ENCODE measurements at places on chromosomes 4 and X.
A peak's percentile ranks its signal among the peaks of the same experiment; 100 is the strongest.

DNA sequence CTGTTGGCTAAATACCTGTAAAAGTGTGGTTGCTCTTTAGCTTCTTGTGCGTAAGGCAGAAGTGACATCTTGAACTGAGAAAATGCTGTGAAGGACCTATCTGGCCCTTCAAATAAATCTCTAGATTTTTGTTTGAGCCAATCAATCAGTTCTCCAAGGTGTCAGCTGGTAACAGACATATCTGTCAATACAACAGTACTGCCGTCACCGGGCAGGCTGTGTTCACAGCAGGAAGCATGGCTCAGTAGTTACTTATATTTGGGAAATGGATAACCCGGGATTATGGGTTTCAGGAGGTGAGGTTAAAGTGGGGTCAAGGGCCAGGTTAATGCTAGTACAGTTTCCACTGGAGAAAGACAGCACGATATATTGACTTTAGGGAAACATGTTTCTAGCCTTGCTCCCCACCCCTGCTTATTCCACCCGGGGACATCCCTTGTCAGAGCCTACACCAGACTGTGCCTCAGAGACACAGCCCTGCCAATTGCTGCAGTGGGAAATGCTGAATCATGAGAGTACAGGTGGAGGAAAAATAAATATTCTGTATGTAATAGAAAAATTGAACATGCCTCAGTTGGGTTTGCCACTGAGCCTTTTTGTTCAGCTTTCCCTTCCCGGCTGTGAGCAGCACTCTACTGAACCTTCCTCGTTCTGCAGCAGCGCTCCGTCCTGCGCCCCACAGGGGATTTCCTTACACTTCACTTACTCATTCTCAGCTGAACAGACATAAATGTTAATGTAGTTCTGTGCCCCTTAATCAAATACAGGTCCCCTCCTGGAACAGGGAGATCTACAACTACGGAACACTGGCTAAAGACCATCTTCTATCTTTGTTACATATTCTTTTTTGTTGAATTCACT lies 121.1 kb downstream of the MGST2 start:
- DNase-seq = no peak

GRCh38 chr4:73872316-73873108 lies 3.3 kb downstream of the CXCL1 start:
- no peak for DNase-seq

DNA sequence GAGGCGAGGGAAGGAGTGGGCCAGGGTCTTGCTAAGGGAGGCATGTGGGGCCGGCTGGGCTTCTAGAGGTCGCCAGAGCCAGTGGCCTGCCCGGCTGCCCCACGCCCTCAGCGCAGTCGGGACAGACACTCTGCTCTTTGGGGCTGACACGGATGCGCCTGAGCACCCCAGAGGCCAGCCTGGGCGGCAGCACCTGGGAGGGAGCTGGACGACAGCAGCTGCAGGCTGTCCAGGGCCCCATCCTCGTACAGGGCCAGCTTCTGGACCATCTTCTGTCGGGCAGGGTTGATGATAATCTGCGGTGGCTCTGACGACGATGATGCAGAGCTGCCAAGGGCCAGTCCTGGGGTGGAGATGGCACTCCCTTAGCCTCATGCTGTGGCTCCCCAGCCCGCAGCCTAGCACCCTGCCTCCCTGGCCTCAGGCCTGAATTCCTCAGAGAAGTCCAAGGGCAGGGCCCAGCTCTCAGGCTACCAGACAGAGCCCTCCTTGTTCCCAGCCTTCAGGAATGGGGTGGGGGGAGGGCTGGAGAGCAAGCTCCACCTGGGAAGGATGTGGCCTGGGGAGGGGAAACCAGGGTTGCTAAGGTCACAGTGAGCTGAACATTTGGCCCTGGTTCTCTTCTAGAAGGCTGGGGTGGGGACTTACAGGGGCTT lies 7.2 kb downstream of the IRAK1 start:
- DNase-seq = no peak

GRCh38 chr4:139200102-139200501 lies 23.1 kb upstream of the ELF2 start:
- no peak for DNase-seq

DNA sequence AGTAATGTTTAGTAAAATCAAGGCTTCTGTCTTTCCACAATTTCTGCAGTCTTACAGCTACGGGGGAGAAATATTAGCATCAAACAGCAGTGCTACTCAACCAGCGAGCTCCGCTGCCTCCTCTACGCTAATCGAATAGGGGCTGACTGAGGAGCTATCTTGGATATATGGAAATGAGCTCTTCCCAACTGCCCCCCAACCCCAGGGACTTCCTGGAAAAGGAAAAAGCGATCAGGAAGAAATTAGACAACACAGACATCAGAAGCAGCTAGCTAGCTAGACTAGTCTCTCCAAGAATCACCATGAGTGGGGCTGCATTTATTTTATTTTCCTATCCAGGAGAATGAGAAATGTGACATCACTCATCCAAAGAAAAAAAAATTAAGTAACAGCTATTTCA lies 7.6 kb downstream of the NKX6-1 start:
- no peak for DNase-seq

GRCh38 chrX:129798888-129799287 lies 19.1 kb downstream of the SASH3 start:
- no peak for DNase-seq

GRCh38 chr4:183241721-183242151 lies 78.3 kb downstream of the CLDN22 start:
- no peak for DNase-seq

DNA sequence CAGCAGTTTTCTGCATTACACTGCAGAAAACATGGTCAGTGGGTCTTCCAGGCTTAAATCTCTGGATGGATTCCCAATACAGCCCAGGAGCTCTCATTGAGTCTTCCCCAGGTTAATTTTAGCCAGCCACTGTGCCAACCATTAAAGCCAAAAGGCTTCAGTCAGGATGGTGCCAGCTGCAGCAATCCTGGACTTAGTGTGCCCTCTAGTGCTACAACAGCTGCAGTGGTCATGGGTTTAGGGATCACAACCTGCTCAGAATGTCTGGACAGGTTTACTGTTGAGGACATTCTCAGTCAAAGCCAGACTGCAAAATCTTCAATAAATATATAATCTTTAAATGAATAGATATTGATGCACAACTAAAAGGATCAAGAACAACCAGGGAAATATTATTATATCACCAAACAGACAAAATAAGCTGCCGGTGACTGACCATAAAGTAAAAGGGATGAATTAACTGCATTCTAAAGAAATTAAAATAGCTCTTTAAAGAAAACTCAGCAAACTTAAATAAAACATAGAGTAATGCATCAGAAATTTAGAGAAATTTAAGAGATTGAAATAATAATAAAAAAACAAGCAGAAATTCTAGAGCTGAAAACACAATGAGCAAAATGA lies 639.9 kb downstream of the SPOCK3 start:
- DNase-seq = no peak

GRCh38 chrX:71617742-71618141 lies 569 bp downstream of the CXCR3 start:
- DNase-seq = no peak

- DNase-seq = no peak
These were observed 29.9 kb upstream of the UBE2NL start for GRCh38 chrX:143854006-143854405.

DNA sequence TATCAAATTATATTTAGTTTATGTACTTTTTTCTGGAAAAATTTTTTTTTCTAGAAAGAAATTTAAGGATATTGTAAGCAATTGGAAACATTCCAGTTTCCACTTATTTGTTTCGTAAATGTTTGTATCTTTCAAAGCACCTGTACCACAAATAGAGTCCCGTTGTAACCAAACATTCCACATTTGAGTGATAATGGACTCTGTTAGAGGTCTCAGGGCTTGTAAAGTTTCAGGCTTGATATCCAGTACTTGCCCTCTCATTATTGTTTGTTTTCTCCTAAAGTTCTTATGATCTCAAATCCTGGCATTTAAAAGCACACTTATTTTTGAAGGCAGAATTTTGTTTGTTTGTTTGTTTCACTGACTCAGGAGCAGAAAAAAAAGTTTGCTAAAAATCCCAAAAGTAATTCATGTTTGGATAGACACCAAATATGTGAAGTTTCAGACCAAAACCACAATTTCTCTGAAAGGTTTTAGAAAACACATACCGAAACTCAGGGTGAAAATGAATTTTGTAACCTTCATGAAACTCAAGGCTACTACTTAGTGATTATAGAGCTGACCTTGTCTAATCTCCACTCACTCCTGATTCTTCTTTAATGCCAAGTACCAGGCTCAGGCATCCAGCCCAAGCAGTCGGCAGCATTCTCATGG lies 5.7 kb upstream of the TMEM192 start:
- DNase-seq = no peak

- no peak for DNase-seq
These were observed 6.1 kb downstream of the HOPX start for GRCh38 chr4:56674984-56675383.

GRCh38 chr4:183403486-183403885 lies 41.0 kb upstream of the CDKN2AIP start:
- no peak for DNase-seq

DNA sequence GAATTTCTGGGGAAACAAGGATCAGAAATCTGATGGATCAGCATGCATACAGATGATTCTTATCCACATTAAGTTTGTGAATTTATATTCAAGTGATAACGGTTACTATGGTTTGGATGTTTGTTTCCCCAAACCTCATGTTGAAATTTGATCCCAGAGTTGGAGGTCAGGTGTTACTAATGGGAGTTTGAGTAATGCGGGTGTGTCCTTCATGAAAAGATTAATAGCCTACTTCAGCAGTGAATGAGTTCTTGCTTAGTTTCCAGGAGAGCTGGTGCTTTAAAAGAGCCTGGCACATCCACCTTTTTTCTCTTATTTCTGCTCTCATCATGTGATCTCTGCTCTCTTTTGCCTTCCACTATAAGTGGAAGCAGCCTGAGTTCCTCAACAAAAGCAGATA lies 712.4 kb downstream of the IL1RAPL1 start:
- no peak for DNase-seq

DNA sequence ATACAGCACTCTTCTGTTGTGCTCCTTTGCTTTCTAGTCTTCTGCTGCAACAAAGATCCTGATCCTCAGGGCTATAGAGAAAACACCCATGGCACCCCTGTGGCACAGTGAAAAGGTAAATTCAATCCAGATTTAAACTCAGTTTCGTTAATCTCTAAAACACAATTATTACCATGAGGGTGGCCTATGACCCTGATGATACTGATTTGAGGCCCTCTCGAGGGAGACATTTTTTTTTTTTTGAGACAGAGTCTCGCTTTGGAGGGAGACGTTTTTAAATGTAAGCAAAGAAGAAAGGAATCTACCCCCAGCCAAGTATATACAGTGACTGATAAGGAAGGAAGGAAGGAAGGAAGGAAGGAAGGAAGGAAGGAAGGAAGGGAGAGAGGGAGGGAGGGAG lies 967.8 kb upstream of the DIAPH2 start:
- DNase-seq = no peak

DNA sequence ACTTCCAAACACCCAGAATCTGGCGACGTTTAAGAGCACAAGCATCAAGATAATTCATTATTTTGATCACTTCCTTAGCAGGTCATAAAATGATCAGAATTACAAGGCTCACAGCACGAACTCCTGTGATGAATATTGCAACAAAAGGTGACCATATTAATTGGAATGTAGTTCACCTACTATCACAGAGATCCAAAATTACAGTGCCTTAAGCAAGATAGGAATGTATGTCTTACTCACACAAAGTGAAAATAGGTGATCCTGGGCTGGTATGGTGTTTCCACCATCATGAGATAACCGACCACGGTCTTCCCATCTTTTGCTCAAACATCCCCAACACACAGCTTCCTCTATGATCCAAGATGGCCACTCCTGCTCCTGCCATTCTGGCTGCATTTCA lies 131.2 kb downstream of the SCFD2 start:
- no peak for DNase-seq

- DNase-seq = no peak
These were observed 59.3 kb downstream of the ABCG2 start for GRCh38 chr4:88098993-88099752.

GRCh38 chr4:62250100-62250499 lies 1050.0 kb downstream of the ADGRL3 start:
- DNase-seq = no peak

DNA sequence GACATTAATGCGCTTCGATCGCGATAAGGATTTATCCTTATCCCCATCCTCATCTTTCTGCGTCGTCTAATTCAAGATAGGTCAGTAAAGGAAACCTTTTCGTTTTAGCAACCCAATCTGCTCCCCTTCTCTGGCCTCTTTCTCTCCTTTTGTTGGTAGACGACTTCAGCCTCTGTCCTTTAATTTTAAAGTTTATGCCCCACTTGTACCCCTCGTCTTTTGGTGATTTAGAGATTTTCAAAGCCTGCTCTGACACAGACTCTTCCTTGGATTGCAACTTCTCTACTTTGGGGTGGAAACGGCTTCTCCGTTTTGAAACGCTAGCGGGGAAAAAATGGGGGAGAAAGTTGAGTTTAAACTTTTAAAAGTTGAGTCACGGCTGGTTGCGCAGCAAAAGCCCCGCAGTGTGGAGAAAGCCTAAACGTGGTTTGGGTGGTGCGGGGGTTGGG lies 528 bp upstream of the FGF2 start:
- no peak for DNase-seq

- DNase-seq = no peak
These were observed 4.2 kb upstream of the PDHA2 start for GRCh38 chr4:95835672-95836071.

GRCh38 chrX:118179718-118180117 lies 63.1 kb upstream of the KLHL13 start:
- no peak for DNase-seq

GRCh38 chr4:6956434-6957147 lies 47.0 kb downstream of the TBC1D14 start:
- DNase-seq = no peak

DNA sequence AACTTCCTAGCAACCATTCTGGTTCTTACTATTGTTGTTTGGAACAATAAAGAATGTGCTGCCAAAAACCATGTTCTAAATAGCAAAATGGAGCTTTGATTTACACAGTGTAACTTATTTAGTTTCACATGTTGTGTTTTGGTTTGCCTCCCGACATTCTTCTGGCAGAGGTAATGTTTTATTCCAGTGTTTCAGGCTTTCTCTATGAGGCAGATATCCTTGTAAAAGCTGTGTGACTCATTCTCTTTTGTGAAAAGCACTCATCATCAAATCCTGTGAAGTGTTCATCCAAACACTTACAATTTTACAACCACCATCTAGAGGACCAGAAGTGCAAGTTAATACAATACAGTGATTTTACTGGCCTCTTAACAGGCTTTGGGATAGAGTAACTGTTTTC lies 219.0 kb upstream of the GIMD1 start:
- no peak for DNase-seq

DNA sequence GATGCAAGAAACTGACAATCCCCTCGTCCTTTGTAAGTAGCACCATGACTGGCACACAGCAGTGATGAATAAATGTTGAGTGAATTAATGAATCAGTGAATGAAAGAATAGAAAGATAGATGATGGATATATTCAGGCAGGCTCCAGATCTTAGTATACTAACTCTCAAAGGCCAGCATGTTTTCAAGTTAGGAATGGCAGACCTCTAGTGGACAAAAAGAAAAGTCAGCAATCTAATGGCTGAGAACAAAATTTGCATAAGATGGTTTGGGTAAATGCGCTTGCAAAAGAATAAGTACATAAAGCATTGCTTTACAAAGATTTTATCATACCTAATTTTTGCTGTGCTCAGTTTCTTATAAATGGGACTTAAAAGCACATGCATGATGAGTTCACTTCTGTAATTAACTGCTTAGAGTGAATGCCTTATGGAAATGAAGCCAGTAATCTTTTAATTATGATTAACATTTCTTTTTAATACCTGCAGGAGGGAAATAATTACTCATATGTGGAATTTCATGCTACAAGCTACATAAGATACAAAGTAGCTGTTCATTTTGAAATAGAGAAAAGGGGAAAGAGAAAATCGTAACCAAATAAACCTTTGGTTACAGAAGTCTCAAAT lies 126.9 kb upstream of the GPRIN3 start:
- DNase-seq = peak; percentile 62

All from CD4-positive, alpha-beta T cell treated with Interleukin-1 beta for 1 hour (primary cell).